ENCODE measurements at places on chromosomes 2 and 18.

GRCh38 chr2:150409196-150409595 is 78.3 kb downstream of the RND3 start:
- DNase-seq = no peak

- no peak for DNase-seq
Observed at GRCh38 chr18:28650860-28651259, 473.9 kb upstream of the CDH2 start.

DNA sequence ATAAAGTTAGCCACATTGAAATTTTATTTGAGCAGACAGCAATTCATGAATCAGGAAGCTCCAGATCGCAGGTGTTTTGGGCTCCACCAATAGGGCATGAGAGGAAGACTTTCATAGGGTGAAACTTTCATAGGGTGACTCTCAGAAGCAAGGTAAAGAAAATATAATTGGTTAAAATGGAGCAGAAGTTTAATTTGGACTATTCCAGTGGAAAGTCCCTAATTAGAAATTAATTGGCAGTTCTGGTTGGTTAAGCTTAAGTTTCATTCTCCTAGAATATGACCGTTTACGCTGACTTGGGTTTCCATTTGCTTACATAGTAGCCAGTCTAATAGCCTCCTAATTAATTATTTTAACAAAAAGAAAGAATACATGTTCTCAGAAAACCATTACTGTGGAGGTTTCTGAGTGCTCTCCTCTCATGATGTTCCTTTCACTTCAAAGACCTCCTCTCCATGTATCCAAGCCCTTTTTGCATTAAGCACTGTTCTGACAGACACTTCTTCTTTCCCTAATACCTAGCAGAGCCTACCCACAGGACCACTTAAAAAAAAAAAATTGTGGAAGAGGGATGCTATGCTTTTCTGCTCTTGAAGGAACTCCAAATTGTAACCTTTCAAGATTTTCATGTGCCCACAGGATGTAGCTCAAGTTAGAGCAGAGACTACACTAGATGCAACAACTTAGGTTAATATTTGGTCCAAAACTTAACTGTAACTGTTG is 99.1 kb downstream of the MREG start:
- no peak for DNase-seq

DNA sequence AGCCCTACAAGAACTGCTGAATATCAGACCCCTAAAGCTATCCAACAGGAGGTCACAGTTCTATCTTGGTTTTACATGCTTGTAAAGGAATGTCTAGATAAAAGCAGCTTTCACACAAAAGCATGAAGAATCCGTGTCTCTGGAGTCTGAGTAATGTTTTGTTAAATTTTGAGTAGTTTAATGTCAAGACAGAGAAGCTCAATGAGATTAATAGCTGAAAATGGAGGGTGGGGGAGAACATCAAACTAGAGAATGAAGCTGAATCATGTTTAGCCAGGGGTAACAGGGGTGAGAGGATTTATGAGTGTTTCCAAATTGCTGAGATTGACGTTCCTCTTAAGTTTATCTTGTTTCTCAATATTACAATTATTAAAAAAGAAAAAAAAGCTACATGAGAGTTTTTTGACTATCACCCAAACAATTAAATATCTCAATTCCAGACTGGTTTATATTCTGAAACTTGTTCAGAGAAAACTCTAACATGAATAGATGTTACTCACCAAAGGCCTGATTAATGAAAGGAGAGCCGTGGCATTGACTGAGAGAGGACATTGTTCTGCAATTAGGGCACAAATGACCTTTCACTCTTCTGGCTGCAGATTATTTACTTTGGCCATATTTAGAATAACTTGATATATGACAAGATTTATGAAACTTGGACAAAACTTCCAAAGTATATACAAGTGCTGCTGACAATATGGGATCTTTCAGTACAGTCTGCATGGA is 266.4 kb upstream of the ETAA1 start:
- DNase-seq = no peak

DNA sequence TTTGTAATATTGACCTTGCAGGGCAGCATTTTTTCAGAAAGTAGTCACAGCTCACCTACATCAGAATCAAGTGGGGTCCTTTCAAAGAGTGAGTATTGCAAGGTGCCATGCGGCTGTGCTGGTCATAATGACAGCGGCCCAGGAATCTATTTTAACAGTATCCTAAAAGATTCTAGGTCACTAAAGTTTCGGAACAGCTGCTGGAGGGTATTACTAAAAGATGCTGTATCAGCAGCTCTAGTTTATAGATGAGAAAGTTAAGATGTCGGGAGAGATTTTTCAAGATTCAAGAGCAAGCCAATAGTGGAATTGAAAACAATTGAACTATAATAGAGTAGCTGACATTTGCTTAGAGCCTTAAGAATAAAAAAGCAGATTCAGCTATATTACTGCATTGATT is 336.0 kb downstream of the SLC8A1 start:
- no peak for DNase-seq

Data from NCI-H446 (cell line).